ENCODE measurements at places on chromosomes 4 and X.
A peak's percentile ranks its signal among the peaks of the same experiment; 100 is the strongest.

- peak; percentile 38 for DNase-seq
Observed at GRCh38 chr4:55866290-55866907, 13.0 kb downstream of the EXOC1 start.

GRCh38 chrX:100477467-100477866 lies 67.4 kb upstream of the PCDH19 start:
- DNase-seq: no peak

GRCh38 chr4:168119890-168120289 lies 27.6 kb downstream of the ANXA10 start:
- DNase-seq: no peak

DNA sequence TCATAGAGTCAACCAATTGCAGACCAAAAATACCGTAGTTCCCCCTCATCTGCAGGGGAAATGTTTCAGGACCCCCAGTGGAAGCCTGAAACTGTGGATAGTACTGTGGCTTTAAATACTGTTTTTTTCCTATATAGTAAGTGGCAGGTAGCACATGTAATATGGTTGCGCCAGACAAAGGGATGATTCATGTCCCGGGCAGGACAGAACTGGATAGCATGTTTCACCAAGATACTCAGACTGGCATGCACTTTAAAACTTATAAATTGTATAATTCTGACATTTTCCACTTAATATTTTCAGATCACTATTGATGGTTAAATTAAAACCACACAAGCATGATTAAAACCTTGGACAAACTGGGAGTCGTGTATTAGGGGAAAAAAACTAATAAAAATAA lies 276.3 kb upstream of the AGA start:
- no peak for DNase-seq

DNA sequence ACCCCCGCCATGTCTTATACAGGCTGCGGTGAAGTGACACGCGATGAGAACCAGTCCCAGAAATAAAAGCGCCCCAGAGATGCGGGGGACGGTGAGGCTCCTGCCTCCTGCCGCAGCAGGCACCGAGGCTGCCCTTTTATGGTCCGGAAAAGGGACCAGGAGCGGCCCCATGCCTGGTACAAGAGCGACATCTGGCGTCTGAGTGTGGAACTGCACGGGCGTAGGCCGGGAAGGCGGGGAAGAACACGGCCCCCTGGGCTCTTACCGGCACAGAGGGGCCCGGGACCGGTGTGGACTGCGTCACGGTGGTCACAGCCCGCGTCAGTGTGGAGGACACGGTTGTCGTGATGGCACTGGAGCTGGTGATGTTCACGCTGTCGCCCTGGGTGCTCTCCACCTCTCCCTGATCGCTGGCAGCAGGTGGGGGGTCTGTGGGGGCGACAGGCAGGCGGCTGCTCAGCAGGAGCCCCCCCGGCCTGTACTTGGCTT lies 8.9 kb upstream of the RENBP start:
- peak; percentile 59 for DNase-seq

GRCh38 chrX:119755981-119756533 lies 2.3 kb upstream of the SOWAHD start:
- no peak for DNase-seq

GRCh38 chr4:143616771-143617170 lies 83.7 kb downstream of the FREM3 start:
- peak; percentile 4 for DNase-seq

- DNase-seq: no peak
Observed at GRCh38 chr4:85598936-85599335, 124.0 kb downstream of the ARHGAP24 start.

- DNase-seq: no peak
Observed at GRCh38 chr4:121873604-121874003, 3.3 kb upstream of the BBS7 start.

DNA sequence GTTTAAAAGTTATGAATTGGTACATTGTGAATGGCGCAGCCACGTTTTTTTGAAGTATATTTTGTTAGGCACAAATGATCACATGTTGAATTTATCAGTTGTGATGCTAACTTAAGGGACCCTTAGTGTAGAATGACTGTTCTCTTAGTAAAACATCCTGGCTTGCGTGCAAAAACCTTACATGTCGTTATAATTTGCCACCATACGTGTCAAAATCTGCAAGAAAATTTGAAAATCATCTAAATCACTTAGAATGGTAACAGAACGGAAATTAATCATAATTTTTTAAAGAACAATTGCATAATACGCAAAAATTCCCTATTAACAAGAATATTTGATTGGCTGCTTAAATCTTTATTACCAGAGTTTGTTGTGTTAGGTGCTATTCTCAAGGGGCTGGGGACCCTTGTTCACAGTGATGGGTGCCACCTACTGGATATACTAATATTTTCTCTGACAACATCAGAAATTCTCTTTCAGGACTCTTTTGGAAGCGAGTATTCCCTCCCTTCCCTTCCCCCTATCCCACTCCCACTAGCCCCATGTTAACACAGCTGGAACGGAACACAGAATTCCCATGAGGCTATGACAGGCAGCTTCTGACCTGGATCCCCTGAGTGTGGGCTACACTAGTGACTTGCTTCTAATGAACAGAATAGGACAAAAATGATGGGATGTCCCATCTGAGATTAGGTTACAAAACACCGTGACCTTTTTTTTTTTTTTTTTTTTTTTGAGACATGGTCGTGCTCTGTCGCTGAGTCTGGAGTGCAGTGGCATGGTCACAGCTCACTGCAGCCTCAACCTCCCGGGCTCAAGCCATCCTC lies 71.8 kb downstream of the SUPT20HL2 start:
- DNase-seq: peak; percentile 45

DNA sequence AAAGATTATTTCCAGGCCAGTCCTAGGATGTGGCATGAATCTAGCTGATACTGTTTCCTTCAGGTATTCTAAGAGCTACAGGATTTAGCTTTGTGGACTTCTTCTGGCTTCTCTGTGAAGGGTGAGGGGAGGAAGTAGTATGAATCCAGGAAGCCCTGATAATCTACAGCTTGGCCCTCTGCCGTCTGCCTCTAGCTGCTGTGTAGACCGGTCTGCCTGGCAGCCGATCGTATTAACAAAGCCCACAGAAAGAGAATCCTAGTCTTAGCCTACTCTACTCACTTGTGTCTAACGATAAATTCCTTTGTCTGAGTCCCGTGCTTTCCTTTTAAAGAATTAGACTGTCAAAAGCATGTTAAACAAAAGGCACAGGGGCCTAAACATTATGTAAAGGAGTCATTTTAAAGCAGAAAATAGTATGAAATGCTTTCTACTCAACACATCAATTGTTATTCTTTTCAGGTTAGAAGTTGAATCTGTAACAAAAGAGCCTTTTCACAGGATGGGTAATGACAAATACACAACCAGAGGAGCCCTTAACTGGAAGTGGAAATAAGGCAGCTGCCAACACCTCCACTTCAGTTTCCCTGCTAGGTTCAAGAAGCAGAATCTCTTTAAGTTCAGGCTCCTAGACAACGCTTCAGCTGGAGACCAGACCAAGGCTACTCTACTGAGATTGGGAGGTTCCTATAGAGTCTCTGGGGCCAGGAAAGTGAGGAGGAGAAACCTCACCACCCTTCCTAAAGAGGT lies 48.9 kb upstream of the UCP1 start:
- DNase-seq: no peak

DNA sequence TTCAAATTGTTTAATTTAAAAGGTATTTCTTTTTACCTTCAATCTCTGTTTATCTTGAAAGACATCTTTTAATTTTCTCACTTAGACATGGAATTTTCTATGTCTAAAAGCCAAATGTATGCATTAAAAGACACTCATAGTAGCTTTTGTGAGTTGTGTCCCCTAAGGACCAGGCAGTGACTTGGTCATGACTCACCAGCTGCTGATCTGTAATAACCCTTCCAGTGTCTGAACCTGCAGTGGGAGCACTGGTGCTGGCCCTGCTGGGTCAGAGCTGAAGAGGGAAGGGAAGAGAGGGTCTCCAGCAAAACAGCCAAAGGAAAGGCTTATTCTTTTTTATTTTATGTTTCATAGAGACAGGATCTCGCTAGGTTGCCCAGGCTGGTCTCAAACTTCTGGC lies 31.1 kb upstream of the SH3D19 start:
- no peak for DNase-seq

DNA sequence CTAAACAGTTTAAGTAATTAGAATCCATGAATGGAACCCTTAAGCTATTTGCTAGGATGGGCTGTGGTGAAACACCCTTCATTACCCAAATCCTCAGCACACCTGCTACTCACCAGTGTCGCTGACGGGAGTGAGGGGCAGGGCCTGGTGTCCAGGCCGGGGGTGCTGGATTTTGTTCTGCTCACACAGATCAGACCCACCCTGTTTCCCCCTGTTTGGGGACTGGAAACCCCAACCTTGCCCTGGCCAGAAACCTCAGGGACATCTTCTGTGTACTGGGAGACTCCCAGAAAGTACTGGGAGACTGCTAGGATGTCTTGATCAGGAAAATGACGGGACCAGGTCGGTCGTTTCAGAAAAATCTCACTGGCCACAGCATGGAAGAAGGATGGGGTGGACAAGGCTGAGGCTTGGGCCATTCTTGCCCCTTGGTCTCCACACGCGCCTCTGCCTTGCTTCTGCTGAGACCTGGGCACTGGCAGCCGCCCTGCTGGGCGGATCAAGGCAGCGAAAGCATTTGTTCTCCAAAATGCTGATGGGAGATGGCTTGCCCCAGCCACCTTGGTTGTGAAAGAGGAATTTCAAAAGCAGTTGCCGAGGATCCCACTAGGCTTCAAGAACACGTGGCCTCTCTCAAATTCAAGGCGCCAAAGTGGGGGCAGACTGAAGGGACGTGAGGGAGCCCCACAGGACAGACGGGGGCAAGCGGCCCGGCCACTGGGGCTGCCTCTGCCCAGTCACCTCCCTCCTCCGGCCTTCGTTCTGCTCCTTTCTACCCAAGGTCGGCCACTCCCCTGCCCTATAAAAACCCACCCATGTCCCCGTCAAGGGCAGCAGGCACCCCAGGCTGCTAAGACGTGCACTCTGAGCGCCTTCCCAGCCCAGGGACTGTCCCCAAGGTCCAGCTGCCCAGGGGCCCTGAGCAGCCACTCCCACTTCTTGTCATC lies 23.5 kb upstream of the PDE6B start:
- DNase-seq: no peak

GRCh38 chr4:78291277-78291676 lies 234.2 kb downstream of the FRAS1 start:
- no peak for DNase-seq

Data from hematopoietic multipotent progenitor cell treated with erythropoietin and hydrocortisone succinate and interleukin-3 and kit ligand, for 8 days (in vitro differentiated cells).